Foreskin melanocyte (primary cell): ENCODE measurements at places on chromosomes 5 and 9.

DNA sequence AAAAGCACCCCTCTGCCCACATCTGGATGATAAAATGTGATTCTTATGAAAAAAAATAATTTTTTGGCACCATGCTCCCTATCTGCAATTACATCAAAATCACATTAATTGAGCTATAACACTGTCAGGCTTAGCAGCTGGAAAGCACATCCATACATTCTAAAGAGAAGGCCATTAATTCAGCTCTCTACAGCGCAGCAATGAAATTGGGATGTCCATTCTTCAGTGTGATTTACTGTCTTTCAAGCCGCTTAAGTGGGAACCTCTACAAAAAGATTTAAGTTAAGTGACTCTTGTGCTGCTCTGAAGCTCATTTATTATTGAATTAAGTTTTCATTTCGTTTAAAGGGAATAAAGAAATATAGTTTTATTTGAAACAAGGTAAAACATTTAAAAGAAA, 171.3 kb downstream of the EBF1 start:
- no peak for DNase-seq

DNA sequence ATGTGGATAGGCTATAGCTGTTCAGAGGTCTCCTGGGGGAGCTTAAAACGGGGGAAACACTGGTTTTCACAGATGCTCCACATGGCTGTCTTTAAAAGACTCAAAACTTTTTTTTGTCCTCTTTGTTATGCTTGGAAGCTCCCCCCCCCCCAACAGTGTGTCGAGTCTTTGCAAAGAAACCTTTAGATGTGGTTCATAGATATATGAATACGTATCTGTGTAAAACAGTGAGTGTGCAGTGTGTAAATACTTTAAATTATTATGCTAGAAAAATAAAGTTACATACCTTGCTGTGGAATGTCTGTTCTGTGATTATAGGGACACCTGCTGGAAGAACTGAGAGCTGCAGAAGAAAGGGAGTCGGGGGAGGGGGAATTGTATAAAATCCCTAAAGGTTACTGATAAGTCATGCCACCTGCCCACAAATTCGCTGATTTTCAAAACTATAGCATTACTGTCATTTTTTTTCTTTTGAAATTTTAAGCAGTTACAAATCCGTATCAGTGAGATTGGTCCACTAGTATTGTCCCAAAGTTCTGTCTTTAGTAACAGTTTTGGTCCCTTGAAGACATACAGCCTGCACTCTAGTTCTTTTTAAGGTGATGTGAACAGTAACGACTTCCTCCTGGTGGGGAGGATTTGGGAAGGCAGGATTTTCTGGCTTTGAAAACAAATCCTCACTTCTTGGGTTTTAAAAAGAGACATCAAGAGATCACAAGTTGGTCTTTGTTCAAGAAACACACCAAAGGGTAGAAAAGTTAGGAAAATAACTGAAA, 22.9 kb downstream of the RGMB start:
- DNase-seq = no peak

- no peak for DNase-seq
These were observed 27.3 kb downstream of the MAPKAP1 start for GRCh38 chr9:125679597-125680189.

- no peak for DNase-seq
These were observed 79.3 kb upstream of the ZNF618 start for GRCh38 chr9:113796646-113797426.

GRCh38 chr5:31270396-31270795, 76.9 kb downstream of the CDH6 start:
- peak; percentile 6 for DNase-seq

DNA sequence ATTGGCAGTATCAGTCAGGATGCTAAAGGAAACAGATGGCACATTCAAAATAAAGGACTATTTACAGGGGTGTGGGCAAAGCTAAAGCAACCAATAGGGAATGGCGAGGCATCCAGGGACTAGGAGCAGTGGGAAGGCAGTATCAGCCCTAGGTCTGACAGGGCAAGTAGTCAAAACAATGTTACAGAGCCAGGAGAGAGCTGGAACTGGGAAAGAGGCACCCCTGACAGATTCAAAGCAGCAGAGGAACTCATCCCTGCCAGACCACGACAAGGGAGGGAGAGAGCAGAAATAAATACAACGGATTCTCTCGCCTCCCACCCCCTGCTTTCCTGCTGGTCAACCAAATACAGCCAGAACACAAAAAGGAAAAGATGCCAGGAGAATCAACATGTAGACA, 371.5 kb downstream of the NR2F1-AS1 start:
- no peak for DNase-seq

GRCh38 chr9:35653611-35654010, 2.9 kb upstream of the SIT1 start:
- DNase-seq = no peak

GRCh38 chr9:93510041-93510440, 56.7 kb upstream of the FAM120AOS start:
- DNase-seq = no peak

DNA sequence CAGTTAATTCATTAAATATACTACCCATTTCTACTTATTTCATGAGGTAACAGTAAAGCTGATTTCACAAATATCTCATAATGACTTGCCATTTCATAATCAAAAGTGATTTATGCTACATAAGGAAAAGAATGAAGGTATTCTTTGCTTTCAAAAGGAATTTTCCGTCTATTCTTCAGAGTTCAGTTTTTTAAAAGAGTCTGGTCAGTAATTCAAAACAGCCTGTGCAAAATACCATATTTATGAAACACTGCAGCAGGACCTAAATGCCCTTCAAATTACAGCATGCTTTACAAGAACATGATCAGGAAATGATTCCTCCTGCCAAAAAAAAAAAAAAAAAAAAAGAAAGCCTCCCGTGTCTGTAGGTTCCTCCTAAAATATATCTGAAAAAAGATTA, 154.7 kb downstream of the KIAA0825 start:
- peak; percentile 9 for DNase-seq

DNA sequence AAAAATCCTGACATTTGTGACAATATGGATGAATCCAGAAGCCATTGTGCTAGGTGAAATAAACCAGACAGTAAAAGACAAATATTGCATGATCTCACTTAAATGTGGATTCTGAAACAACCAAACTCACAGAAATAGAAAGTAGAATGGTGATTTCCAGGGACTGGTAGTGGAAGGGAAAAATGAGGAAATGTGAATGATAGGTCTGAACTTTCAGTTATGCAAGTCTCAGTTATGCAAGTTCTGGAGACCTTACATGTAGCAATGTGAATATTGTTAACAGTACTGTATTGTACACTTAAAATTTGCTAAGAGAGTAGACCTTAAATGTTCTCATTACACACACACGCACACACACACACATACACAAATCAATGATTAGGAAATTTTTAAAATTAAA, 84.9 kb downstream of the SLCO4C1 start:
- DNase-seq = no peak

DNA sequence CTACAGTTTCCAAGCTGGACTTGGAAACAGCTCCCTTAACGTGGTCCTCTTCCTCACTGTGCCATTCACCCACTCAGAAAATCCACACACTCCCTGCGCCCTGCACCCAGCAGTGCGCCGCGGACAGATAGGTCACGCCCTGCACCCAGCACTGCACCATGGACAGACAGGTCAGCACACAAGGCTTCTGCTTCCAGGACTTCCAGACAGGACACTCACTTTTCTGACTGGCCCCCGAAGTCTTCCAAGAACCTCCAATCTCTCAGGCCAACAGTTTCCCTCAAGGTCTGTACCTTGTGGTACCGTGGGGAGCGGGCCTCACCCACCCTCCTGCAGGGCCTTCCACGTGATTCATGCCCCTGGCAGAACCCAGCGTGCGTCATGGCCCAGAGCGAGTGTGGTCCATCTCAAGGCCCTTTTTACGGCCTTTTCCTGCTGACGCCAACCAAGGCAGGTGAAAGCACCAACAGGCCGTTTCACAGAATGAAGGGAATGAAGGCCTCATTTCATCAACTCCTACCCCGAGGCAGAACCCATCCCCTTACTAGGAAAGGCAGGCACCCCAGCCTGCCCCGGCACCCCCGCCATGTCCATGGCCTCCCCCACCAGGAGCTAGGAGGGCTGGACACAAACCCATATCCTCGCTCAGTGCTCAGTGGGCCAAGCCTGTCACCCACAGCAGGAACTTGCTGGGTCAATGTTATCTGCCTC, 17.3 kb downstream of the VAV2 start:
- DNase-seq = no peak

DNA sequence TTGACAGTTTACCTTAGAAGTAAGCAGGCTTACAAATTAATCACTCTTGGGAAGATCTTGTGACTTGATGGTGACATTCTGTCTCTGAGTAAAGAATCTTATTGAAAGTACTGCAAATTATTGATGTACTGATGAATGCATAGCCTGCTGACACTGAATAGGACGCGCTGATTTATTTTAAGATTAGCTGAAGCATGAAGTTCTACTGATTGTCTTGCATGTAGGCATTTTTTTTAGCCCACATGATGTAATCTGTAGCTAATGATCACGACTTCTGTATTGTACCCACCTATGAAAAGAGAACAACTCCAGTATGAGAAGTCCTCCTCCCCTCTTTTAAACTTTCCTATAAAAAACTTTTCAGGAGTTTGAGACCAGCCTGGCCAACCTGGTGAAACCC, 28.3 kb upstream of the SPIN1 start:
- no peak for DNase-seq

- no peak for DNase-seq
These were observed 39.6 kb downstream of the CTSL start for GRCh38 chr9:87765521-87765920.

GRCh38 chr9:87716141-87716540, 9.8 kb upstream of the CTSL start:
- peak; percentile 36 for DNase-seq

GRCh38 chr9:99026956-99027298, 78.0 kb upstream of the TGFBR1 start:
- DNase-seq = no peak

DNA sequence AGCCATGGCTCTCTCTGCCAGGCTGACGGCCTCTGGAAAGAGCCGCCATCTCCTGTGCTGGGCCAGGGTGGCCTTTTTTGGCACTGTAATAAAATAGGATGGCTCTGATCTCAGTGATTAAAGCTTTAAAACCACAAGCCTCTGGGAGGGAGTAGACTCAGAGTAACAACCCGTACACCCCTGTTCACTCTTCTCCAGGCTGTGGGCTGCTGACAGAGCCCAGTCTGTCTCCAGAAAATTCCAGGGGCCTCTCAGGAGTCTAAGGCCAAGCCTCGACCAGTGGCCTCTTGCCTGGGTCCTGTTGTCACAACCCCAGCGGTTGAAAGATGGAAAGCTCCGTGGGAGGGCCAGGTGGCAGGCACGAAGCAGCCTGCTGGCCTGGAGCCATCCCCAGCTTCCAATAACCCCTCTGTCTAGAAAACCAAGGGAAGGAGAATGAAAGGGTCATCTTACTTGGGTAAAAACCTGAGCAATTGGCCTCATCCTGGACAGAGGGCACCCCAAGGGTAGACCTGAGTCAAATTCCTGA, 286.7 kb upstream of the ZNF462 start:
- no peak for DNase-seq

DNA sequence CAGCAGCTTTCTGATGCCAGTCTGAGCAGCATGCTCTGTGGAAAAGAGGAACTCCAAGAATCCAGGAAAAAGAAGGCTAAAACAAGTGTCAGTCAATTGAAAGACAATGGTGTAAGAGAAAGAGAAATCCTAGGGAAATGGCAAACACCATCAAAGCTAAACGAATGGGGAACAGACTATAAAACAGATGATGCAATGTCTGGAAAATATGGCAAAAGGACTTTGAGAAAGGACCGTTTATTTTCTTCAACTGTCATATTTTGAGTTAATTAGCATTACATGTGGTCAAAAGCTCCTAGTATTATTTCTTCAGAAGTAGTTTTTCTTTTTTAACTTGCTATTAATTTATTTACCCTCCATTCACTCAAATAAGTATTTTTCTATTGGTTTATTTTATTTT, 465.2 kb downstream of the LRRC70 start:
- no peak for DNase-seq

- no peak for DNase-seq
These were observed 88.0 kb downstream of the NRG2 start for GRCh38 chr5:139955053-139955605.

DNA sequence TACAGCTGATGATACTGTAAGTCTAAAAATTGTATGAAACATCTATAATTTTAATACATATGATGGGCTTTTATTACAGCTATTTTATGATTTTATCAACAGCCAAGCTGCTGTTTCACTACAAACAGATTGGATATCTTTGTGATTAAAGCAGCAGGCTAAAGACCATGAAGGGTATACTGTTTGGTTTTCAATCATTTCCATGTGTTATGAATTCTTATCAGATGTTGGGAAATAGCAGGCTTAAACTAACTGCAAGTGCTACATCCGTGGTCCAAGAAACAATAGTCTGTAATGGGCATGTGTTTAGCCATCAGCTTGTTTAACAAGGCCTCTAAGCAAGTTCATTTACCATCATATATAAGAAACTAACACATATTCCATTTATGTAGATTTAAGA, 107.5 kb downstream of the CWC27 start:
- DNase-seq = no peak

- DNase-seq = no peak
These were observed 273.9 kb downstream of the GADD45G start for GRCh38 chr9:89878687-89879086.

GRCh38 chr5:139272471-139273321, 20.8 kb upstream of the MATR3 start:
- DNase-seq = peak; percentile 84

- peak; percentile 29 for DNase-seq
These were observed 444.7 kb downstream of the HINT1 start for GRCh38 chr5:130720355-130720754.

DNA sequence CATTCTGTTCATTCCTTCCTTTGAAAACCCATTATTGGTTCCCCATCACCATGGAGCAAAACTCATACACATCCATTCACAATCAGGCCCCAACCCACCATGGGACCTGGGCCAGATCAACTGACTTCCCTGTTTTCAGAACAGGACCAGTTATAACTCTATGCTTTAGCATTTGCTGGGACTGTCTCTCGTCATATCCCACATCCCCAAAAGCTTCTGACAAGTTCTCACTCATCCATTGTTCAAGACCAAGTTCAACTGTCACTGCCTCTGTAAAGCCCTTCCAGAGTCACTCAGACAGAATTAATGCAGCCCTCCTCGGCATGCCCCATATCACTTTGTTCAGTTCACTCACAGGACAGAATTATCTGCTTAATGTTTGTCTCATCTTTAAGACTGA, 4.0 kb downstream of the FAM169A start:
- no peak for DNase-seq

GRCh38 chr5:62585751-62586150, 7.1 kb downstream of the LRRC70 start:
- no peak for DNase-seq

DNA sequence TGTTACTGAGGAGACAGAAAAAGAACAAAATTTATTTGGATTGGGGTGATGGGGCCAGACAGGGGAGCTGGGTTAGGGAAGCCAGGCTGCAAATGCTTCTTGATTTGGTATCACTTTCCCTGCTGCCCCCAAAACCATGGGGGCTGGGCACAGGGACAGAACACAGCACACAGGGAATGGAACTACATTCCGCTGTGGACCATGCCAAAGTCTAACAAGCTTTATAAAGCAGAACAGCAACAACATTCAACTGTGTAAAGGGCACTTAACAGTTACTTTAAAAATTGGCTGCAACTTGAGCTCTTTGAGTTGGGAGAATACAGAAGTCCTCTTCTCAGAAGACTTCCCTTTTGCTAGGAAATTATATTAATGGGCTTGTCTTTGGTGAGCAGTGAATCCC, 23.8 kb downstream of the C5orf58 start:
- DNase-seq = no peak
